IPS DF 6.9 (cell line): ENCODE measurements at places on chromosomes 7 and 10.

GRCh38 chr7:150947761-150948651 lies 30.1 kb downstream of the KCNH2 start:
- DNase-seq, result no peak
- H3K36me3 ChIP-seq, result peaks cover 2% of the 10 kb centered on the region; the same call in 1 of the 2 replicates
- H3K27me3 ChIP-seq, result no peaks in the 10 kb centered on the region
- H3K27ac ChIP-seq, result no peak overlapping the region
- H3K4me1 ChIP-seq, result peaks cover 20% of the 10 kb centered on the region

GRCh38 chr7:112056409-112056808 lies 149.8 kb downstream of the DOCK4 start:
- H3K27ac ChIP-seq, result no peak overlapping the region
- H3K36me3 ChIP-seq, result no peaks in the 10 kb centered on the region
- H3K4me1 ChIP-seq, result peaks cover 1% of the 10 kb centered on the region; the same call in 1 of the 2 replicates
- H3K27me3 ChIP-seq, result no peaks in the 10 kb centered on the region
- DNase-seq, result no peak

DNA sequence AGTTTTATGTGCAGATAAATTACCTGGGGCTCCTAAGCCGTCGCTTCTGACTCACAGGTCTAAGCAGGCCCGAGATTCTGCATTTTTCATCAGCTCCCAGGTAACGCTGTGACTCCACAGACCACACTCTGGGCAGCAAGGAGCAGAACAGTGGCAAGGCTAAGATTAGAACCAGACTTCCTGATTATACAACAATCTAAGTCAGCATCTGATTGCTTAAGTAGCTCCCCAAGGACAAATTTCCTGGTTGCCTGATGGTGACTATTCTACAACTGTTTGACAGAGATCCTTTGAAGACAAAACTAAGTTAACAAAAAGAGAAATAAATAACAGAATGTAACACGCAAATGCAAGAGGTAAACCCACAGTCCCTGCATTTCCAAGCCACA lies 69.0 kb downstream of the CREB3L2 start:
- no peak overlapping the region for H3K4me3 ChIP-seq
- H3K27ac ChIP-seq, result no peak overlapping the region
- DNase-seq, result no peak
- peaks cover 4% of the 10 kb centered on the region for H3K4me1 ChIP-seq
- no peaks in the 10 kb centered on the region for H3K27me3 ChIP-seq
- H3K36me3 ChIP-seq, result no peaks in the 10 kb centered on the region; the same call in 1 of the 2 replicates

DNA sequence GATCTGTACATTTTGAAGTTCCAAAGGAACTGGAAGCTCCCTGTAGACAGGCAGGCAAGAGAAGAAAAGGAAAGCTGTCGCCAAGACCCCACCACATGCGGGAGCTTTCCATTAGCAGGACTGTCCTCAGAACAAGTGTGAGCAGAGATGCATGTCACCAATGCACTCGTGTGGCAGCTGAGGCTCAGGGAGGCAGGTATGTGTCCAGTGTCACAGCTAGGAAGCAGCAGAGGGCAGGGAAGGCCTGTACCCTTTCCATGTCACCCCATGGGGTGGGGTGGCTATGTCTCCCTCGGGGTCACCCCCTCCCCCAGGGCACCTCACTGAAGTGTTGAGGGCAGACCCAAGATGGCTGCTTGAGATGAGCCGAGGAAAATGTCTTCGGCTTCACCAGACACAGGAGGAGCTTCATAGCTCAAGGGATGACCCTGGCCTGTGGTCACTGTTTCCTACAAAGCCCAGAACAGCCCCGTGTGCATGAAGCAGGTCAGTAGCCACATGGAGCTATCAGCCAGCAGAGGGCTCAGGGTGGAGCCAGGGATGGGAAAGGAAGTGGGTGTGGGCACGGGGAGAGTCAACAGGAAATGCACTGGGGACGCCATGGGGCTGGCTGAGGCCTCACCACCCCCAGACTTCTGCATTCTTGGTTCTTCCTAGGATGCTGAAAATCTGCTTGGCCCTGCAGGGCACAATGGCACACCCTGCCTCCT lies 96.6 kb downstream of the FAM53B start:
- no peaks in the 10 kb centered on the region; the same call in 1 of the 2 replicates for H3K36me3 ChIP-seq
- no peak overlapping the region for H3K27ac ChIP-seq
- H3K4me1 ChIP-seq, result peaks cover 12% of the 10 kb centered on the region
- H3K4me3 ChIP-seq, result no peak overlapping the region

- H3K4me1 ChIP-seq, result peaks cover 32% of the 10 kb centered on the region
- peak; percentile 72 for DNase-seq
- no peak overlapping the region for H3K4me3 ChIP-seq
- H3K27ac ChIP-seq, result no peak overlapping the region
- H3K27me3 ChIP-seq, result no peaks in the 10 kb centered on the region
Observed at GRCh38 chr7:131546583-131547141, 9.8 kb downstream of the PODXL start.

GRCh38 chr7:151010307-151011096 lies 13.8 kb downstream of the ATG9B start:
- no peak for DNase-seq
- peaks cover 18% of the 10 kb centered on the region for H3K4me1 ChIP-seq
- no peaks in the 10 kb centered on the region for H3K27me3 ChIP-seq
- no peak overlapping the region for H3K27ac ChIP-seq

DNA sequence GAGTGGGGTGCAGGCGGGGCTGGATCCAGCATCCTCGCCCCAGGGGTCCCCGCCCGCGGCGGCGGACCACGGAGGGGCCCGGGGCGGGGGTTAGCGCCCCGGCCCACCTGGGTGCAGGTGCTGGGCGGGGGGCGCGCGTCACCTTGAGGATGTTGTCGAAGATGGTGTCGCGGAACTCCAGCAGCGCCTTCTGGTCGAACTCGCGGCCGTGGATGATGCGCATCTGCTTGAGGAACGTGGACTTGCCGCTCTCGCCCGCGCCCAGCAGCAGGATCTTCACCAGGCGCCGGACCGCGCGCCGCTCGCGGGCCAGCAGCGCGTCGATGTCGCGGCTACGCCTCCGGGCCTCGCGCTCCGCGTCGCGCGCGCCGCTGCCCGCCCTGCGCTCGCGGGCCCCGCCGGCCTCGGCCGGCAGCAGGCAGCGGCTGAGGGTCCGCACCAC lies 376 bp downstream of the GNA12 start:
- no peak for DNase-seq
- H3K27ac ChIP-seq, result no peak overlapping the region
- no peaks in the 10 kb centered on the region; the same call in 1 of the 2 replicates for H3K4me1 ChIP-seq
- H3K27me3 ChIP-seq, result no peaks in the 10 kb centered on the region
- peak overlapping the region; percentile 71 for H3K4me3 ChIP-seq

- no peaks in the 10 kb centered on the region for H3K4me1 ChIP-seq
- no peak overlapping the region for H3K4me3 ChIP-seq
- no peaks in the 10 kb centered on the region for H3K36me3 ChIP-seq
- H3K27me3 ChIP-seq, result no peaks in the 10 kb centered on the region
- no peak for DNase-seq
- H3K27ac ChIP-seq, result no peak overlapping the region
Observed at GRCh38 chr7:130151591-130152492, 53.4 kb downstream of the TMEM209 start.

GRCh38 chr7:5177060-5177459 lies 13.0 kb upstream of the WIPI2 start:
- H3K27ac ChIP-seq, result no peak overlapping the region
- H3K36me3 ChIP-seq, result no peaks in the 10 kb centered on the region
- H3K4me3 ChIP-seq, result no peak overlapping the region
- DNase-seq, result no peak

- H3K27ac ChIP-seq, result no peak overlapping the region
- no peak for DNase-seq
- no peaks in the 10 kb centered on the region for H3K4me1 ChIP-seq
Observed at GRCh38 chr7:30285536-30286284, 1.3 kb downstream of the ZNRF2 start.

GRCh38 chr10:122525788-122526187 lies 34.8 kb upstream of the DMBT1 start:
- no peak overlapping the region for H3K27ac ChIP-seq
- H3K27me3 ChIP-seq, result no peaks in the 10 kb centered on the region
- H3K4me1 ChIP-seq, result no peaks in the 10 kb centered on the region
- peak; percentile 9 for DNase-seq

GRCh38 chr7:84291756-84292155 lies 97.2 kb upstream of the SEMA3A start:
- no peaks in the 10 kb centered on the region for H3K27me3 ChIP-seq
- H3K27ac ChIP-seq, result no peak overlapping the region
- H3K4me3 ChIP-seq, result no peak overlapping the region
- no peak for DNase-seq
- H3K36me3 ChIP-seq, result no peaks in the 10 kb centered on the region
- peaks cover 2% of the 10 kb centered on the region; the same call in 1 of the 2 replicates for H3K4me1 ChIP-seq

GRCh38 chr7:726854-727103 lies 280 bp downstream of the DNAAF5 start:
- peaks cover 11% of the 10 kb centered on the region for H3K36me3 ChIP-seq
- DNase-seq, result no peak
- H3K4me1 ChIP-seq, result no peaks in the 10 kb centered on the region
- peak overlapping the region; percentile 68 for H3K4me3 ChIP-seq
- H3K27me3 ChIP-seq, result no peaks in the 10 kb centered on the region

- no peak overlapping the region for H3K4me3 ChIP-seq
- H3K36me3 ChIP-seq, result 0 out of 2 replicates have a peak, but pooled peaks cover 2% of the 10 kb centered on the region
- no peak overlapping the region for H3K27ac ChIP-seq
- H3K27me3 ChIP-seq, result no peaks in the 10 kb centered on the region
- H3K4me1 ChIP-seq, result no peaks in the 10 kb centered on the region
Observed at GRCh38 chr7:118289476-118289875, 65.0 kb downstream of the ANKRD7 start.

- no peaks in the 10 kb centered on the region for H3K4me1 ChIP-seq
- H3K4me3 ChIP-seq, result no peak overlapping the region
- DNase-seq, result no peak
- no peaks in the 10 kb centered on the region for H3K27me3 ChIP-seq
Observed at GRCh38 chr7:80362677-80363076, 149.2 kb downstream of the GNAT3 start.

DNA sequence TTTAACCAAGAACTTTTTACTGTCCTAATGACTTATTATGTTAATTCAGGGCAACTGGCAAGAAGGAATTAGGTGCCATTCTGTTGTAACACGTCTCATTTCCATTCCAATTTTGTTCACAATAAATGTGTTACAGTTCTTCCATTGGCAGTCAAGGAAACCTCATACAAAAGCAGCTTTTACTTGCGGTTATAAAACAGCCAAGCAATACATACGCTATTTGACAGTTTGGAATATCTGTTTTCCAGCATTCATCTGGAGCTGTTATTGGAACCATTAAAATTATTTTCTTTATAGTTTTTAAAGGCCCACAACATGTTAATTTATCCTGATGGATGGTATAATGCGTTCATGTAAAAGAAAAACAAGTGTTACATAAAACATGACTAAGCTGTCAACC lies 33.3 kb downstream of the MTERF1 start:
- H3K27ac ChIP-seq, result no peak overlapping the region
- H3K4me3 ChIP-seq, result no peak overlapping the region
- no peaks in the 10 kb centered on the region for H3K27me3 ChIP-seq
- 0 out of 2 replicates have a peak, but pooled peaks cover 1% of the 10 kb centered on the region for H3K4me1 ChIP-seq

DNA sequence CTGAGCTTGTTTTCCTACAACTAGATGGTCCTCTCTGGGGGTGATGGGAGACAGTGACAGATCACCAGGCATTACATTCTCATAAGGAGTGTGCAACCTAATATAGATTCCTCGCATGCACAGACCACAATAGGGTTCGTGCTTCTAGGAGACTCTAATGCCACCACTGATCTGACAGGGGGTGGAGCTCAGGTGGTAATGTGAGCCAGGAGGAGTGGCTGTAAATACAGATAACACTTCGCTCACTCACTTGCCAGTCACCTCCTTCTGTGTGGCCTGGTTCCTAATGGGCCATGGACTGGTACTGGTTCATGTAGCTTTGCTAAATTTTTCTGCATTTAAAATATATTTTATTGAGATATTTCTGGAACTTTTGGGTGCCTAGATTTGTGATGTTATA lies 202.3 kb upstream of the ZNF32 start:
- no peaks in the 10 kb centered on the region for H3K36me3 ChIP-seq
- no peak overlapping the region for H3K27ac ChIP-seq
- H3K4me1 ChIP-seq, result no peaks in the 10 kb centered on the region
- no peaks in the 10 kb centered on the region for H3K27me3 ChIP-seq
- H3K4me3 ChIP-seq, result no peak overlapping the region

- H3K27me3 ChIP-seq, result no peaks in the 10 kb centered on the region
- no peak for DNase-seq
- H3K27ac ChIP-seq, result no peak overlapping the region
- H3K36me3 ChIP-seq, result no peaks in the 10 kb centered on the region
Observed at GRCh38 chr7:17168416-17168815, 130.0 kb upstream of the AHR start.

DNA sequence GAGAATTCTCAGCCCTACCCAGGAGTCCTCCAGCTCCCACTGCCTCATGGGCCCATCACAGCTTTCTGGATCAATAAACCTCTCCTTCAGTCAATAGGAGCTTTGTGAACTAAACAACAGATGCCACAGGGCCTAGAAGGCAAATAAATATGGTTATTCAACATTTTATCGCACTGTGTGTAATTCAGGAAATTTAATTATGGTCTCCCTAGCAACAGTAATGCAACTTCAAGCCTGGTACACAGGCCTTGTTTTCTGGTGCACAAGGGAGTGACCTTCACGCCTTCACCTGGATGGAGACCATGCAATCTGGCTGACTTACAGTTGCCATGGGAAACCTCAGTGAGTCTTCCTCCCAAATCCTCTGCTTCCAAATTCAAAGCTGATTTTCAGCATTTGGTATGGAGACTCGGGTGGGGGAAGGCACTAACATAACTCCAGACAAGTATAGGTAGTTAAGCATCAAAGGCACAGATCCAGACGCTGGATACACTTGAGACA lies 441.0 kb upstream of the NPVF start:
- H3K27me3 ChIP-seq, result no peaks in the 10 kb centered on the region
- H3K27ac ChIP-seq, result no peak overlapping the region
- H3K4me3 ChIP-seq, result no peak overlapping the region
- no peak for DNase-seq
- no peaks in the 10 kb centered on the region for H3K36me3 ChIP-seq
- H3K4me1 ChIP-seq, result no peaks in the 10 kb centered on the region

- H3K4me3 ChIP-seq, result no peak overlapping the region
- no peak overlapping the region for H3K27ac ChIP-seq
- H3K4me1 ChIP-seq, result no peaks in the 10 kb centered on the region
- no peak for DNase-seq
- H3K36me3 ChIP-seq, result no peaks in the 10 kb centered on the region
Observed at GRCh38 chr10:17426263-17426750, 28.1 kb downstream of the ST8SIA6 start.

- H3K4me1 ChIP-seq, result peaks cover 5% of the 10 kb centered on the region; the same call in 1 of the 2 replicates
- H3K27ac ChIP-seq, result no peak overlapping the region
- no peaks in the 10 kb centered on the region for H3K27me3 ChIP-seq
Observed at GRCh38 chr7:3722396-3722922, 421.4 kb downstream of the SDK1 start.

DNA sequence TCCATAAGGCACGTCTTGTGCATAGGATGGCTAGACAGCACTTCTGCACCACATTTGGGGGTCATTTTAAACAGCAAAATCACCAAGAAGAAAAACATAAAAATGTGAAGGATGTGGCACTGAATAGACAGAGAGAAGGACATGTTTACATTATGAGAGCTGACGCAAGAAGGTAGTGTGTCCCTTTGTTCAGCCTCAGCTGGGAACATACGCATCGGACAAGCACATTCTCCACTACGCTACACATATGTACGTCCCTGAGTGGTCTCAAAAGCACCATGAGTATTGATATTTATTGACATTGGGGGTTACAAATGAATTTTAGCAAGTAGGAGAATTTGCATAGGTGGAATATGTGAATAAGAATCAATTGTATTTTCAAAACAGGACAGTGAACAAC lies 20.2 kb downstream of the DDC start:
- H3K4me1 ChIP-seq, result no peaks in the 10 kb centered on the region
- no peak overlapping the region for H3K4me3 ChIP-seq
- no peaks in the 10 kb centered on the region for H3K27me3 ChIP-seq
- DNase-seq, result no peak
- no peak overlapping the region for H3K27ac ChIP-seq
